Activated T-cell treated with anti-CD3 and anti-CD28 coated beads, Interleukin-2, amount 50 U/mL, for 1 hour (primary cell): ENCODE measurements at places on chromosomes 7 and 10.

GRCh38 chr7:78510580-78511188, 712.1 kb downstream of the PHTF2 start:
- DNase-seq: no peak

- no peak for DNase-seq
Measured at GRCh38 chr10:86857128-86857721, 100.2 kb downstream of the MMRN2 start.

- DNase-seq: no peak
Measured at GRCh38 chr7:143401265-143401664, 7.4 kb downstream of the EPHA1 start.

GRCh38 chr7:124777268-124777667, 11.7 kb upstream of the GPR37 start:
- no peak for DNase-seq

GRCh38 chr7:23277359-23277989, 21.7 kb upstream of the MALSU1 start:
- DNase-seq: no peak

- no peak for DNase-seq
Measured at GRCh38 chr10:80154978-80155695, 22.6 kb downstream of the PLAC9 start.

GRCh38 chr10:78473006-78473405, 439.3 kb downstream of the RPS24 start:
- no peak for DNase-seq

GRCh38 chr7:140212100-140212881, 35.5 kb upstream of the KDM7A start:
- DNase-seq: no peak

GRCh38 chr7:137952426-137952805, 49.5 kb downstream of the CREB3L2 start:
- DNase-seq: no peak
